Calu3 (cell line): ENCODE measurements at places on chromosomes 7 and 10. TPM values are rescaled to one million over a fixed set of nuclear protein-coding genes. Genes with fewer than 3 reads are reported as not detected.

The ASB10 gene
- not detected in 2 replicates for total RNA-seq

The FAM13C gene
- not detected in 2 replicates for total RNA-seq

The CPED1 gene
- 0.24 and 0.76 TPM in 2 replicates for total RNA-seq

The GRID1 gene
- 0.10 TPM in 1 of 2 replicates, not detected in the other for total RNA-seq

The C7orf57 gene
- total RNA-seq, result 0.24 and 0.33 TPM in 2 replicates

The GPR141 gene
- not detected in 2 replicates for total RNA-seq

The NUTM2B gene
- total RNA-seq, result 0.76 and 0.78 TPM in 2 replicates

The ZNF467 gene
- 0.54 and 2.4 TPM in 2 replicates for total RNA-seq

The ZMIZ1 gene
- 20.3 and 23.5 TPM in 2 replicates for total RNA-seq

The OPALIN gene
- not detected in 2 replicates for total RNA-seq
